ENCODE measurements at places on chromosomes 12 and 14.

- peak; percentile 69 for DNase-seq
These were observed 125.4 kb downstream of the CAND1 start for GRCh38 chr12:67394550-67394949.

GRCh38 chr14:64680013-64680713 is 24.1 kb upstream of the PLEKHG3 start:
- DNase-seq: no peak

DNA sequence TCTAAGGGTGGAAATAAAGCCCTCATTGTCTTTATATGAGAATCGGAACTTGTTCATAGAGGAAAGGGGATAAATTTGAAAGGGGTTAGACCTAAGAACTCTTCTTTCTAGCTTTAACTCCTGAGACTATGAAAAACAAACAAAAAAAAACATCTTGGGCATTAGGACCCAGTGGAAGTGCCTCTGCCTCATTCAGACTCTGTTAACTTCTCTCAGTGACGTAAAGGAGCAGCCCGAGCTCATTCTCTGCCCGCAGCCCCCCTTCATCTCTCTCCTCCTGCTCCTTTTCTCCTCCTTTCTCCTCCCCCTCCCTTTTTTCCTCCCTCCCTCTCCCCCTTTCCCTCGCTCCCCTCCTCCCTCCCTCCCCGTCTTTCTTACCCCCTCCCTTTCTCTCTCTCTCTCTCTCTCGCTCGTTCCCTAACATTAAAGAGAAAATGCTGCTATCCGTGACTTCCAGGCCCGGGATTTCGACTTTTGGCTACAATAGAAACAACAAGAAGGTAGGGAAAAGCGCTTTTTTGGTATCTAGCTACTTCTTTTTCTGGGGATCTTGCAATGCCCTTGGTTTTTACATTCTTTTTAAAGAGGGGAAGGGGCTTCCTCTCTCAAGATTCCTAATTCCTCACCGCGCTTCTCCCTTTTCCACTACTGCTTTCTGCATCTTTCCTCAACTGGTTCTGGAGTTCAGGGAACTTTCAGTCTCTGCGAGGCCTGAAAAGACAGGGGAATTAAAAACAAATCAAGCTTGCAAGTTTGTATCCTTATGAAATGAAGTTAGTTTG is at the start of gene RBMS2:
Gene RBMS2, plus strand, starts transcription at position 231 of the 782 bp plus-strand sequence. Its CDS starts 204 bp downstream, at position 435.
- DNase-seq: peak; percentile 97

- no peak for DNase-seq
These were observed 403.3 kb upstream of the ATP2B1 start for GRCh38 chr12:90111791-90112580.

DNA sequence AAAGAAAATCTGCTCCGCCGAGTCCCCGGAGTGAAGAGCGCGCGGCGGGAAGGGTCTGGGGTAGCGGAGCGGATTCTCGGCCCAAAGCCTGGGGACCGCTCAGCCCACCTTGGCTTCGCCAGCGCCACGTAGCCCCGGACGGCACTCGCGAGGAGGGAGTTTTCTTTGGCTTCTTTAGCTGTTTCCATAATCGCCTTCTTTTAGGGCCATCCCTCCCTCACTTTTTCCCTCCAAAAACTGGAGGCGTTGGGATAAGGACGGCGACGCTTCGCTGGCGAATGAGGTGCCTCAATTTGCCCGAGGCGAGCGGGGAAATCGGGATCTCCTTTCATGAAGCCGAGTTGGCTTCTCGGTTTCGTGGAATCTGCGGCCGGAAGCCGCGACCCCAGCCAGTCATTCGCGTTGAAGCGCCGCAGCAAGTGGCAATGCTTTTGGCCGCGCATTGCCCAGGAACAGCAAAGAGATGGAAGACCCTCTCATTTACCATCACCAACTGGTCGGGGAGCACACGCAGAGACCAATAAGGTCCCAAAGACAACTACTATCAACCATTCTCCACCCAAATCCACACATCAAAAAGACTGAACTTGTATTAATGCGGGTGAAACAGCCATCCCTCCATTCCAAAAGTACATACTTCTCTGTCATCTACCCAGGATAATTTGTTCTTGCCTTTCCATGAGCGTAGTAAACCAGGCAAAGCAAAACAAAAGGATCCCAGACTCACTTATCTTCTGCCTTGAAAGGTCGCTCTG is 8.4 kb upstream of the SIX1 start:
- DNase-seq: no peak

GRCh38 chr12:79689477-79690141 is 1.2 kb downstream of the PAWR start:
- DNase-seq: peak; percentile 56

DNA sequence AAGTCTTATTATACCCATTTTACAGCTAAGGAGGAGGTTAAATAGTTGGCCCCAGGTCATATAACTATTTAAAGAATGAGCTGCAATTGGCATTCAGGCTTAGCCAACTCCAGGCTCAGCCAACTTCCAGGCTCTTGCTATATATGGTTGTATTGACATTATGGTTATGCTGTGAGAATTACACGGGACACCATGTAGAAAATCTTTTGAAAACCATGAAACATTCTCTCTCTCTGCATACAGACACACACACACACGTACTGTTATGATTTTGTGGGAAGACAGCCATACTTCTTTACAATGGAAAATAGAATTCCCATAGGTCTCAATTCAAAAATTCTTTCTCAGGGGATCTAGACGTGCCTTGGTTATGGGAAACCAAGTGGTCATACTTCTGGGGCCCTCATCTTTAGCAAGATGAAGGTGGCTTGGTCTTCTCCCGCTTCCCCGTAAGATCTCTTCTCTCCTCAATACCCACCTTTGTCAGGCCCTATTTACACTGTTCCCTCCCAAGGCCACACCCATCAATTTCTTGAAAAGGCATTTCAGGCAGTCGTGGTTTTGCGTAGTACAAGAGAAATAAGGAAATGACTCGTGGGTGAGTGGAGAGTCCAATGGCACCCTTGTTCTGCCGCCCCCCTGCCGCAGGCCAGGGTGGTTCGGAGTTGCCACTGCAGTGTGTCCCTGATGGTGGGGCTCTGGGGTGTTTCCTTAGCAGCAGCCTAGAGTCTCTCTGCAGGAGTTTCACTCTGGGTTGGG is 10.0 kb upstream of the GPRC5A start:
- no peak for DNase-seq

DNA sequence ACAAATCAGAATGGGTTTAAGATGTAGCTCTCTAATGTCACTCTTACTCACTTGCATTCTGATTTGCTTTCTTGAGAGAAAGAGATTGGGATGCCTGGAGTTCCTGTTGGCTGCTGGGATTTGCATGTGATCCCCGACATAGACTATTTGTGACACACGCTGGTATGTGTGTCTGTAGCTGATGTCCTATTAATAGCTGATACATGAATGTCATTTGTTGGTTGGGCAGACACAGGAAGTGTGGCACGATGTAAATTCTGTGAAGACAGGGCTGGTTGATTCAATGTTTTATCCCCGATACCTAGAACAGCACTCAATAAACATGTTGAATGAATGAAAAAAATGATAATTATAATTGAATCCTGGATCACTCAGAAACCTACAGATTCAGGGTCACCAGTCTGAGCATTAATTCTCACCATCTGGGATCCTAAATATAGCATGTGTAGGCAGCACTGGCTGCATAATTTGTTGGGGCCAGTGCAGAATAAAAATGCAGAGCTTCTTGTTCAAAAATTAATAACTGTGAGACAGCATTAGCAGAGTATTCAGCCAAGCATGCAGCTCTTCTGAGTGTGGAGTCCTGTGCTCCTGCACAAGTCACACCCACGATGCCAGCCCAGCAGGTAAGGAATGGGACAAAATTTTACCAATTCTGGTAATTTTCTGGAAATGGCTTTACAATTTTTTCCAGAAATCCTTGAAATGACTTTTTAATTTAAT is 35.5 kb upstream of the SOCS2 start:
- DNase-seq: no peak

DNA sequence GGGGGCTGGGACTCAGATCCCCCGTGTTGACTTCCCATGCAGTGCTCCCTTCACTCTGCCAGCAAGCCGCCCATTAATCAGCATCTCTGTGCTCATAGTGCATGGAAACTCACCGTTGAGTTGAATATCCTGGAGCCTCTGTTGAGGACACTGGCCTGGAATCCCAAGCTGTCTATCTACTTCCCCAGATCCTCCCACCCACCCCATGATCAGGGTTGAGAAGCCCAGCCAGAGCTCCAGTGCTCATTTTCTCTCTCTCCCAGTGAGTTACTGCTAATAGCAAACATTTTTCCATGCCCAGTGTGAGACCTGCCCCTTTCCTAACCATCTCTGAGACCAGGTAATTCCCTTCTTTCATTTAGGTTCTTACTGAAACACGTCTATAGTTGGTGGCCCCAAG is 88.2 kb downstream of the SLC24A4 start:
- DNase-seq: no peak

- DNase-seq: no peak
These were observed 421.2 kb downstream of the SOX5 start for GRCh38 chr12:23528316-23528715.

GRCh38 chr12:114779186-114779585 is 95.2 kb upstream of the TBX3 start:
- DNase-seq: no peak

DNA sequence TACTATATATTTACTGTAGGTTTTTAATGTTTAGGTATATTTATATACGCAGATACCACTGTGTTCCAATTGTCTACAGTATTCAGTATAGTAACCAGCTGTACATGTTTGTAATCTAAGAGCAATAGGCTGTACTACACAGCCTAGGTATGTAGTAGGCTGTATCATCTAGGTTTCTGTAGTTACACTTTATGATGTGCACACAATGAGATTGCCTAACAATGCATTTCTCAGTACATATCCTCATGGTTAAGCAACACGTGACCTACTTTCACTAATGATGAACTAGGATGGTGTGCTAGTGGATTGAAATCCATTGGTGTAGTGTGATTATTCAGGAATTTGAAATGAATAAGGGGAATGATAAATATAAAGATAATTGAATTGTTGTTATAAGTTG is 77.7 kb downstream of the ETNK1 start:
- no peak for DNase-seq

GRCh38 chr12:20101046-20101445 is 267.3 kb upstream of the PDE3A start:
- DNase-seq: no peak

GRCh38 chr12:112001576-112001975 is 11.4 kb downstream of the TMEM116 start:
- no peak for DNase-seq

GRCh38 chr12:130203151-130203550 is 40.9 kb downstream of the FZD10 start:
- peak; percentile 31 for DNase-seq

DNA sequence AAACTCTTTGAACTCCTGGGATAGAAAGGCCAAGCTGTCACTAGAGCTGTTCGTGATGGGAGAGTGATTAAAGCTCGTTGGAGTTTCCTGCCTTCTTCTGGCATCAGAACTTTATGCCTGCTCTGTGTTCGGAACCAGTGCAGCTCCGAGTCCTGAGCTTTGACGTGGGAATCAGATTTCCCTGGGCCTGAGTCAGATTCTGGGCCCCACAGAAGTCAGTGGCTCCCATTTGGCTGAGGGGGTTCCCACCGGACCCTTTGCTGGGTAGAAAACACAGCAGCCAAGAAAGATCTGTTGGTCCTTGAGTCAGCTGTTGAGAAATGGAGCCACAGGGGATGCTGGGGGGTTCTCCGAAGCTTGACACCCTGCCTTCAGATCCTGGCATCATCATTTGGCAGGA is 238.0 kb downstream of the CHST11 start:
- no peak for DNase-seq

- DNase-seq: no peak
These were observed 14.6 kb downstream of the VASH1 start for GRCh38 chr14:76775695-76776427.

- no peak for DNase-seq
These were observed 146.8 kb downstream of the SLC2A13 start for GRCh38 chr12:39959031-39959430.

- DNase-seq: peak; percentile 58
These were observed 51.2 kb downstream of the SMIM41 start for GRCh38 chr12:52130711-52131110.

- DNase-seq: no peak
These were observed 15.7 kb downstream of the NFYB start for GRCh38 chr12:104122298-104122697.

DNA sequence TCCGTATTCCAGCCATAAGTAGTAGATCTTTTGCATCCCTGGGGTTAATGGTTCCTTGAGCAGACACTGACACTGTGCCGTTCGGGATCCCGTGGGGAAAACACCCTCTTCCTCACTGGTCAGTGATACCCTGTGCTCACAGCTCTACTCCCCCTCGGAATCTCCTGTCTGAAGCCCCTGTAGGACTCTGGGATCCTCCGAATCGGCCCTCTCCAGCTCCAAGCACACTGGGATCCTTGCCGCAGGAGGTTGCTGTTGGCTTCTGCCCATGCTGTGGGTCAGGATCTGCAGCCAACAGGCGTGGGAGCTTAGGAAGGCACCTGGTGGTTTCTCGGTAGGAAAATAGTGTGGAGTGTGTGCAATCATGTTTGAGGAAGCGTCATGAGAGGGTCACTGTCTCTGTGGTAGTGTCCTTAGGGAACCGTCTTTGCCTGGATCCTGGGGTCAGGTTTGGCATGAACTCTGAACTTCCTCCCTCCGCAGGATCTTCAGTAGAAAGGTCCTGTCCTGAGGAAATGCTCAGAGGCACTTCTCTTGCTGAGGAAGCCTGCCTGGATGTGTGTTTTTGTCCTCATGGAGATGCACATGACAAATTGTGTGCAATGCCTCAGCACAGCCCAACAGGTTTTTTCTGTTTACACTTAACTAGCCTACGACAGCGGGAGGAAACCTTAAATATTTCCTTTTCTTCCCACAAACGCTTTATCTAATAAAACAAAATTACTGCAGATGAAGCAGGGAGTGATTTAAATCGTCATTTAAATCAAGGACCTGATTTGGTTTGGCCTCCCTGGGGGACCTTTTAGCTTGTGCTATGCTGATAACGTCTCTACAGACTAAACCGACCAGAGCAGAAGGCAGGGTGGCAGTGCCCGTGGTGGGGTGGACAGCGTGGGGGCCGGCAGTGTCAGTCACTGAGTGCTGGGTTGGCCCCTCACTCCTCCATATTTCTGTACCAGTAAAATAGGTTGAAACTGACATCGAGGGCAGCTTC is 18.7 kb downstream of the FBXL14 start:
- DNase-seq: peak; percentile 45

DNA sequence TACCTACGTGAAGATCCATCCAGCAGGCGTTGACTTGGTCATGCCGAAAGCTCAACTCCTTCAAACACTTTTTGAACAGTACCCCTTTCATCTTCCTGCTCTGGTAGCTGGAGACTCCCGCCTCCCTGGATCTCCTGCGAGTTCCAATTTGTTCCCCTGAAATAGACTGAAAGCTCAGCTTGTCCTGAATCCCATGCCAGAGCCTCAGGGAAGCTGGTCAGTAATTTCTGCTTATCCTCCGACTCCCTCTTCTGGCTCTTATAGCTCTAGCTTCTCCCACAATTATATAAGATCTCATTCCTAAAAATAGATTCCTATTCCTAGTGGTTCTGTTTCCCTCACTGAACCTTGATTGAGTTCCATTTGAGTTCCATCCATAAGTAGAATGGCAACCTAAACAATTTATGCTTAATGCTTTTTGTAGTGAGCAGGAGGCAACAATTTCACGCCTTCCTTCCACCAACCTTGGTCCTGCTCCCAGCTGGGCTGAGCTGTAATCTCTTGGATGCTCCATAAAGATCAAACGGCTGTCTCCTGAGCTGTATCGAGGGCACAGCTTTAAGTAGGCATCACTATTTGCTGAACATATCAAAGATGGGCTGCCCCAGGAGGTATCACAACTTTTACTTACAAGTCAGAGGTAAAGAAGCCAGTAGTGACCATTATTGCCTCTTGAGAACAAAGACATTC is 8.0 kb upstream of the TMEM132C start:
- peak; percentile 63 for DNase-seq

- DNase-seq: no peak
These were observed 24.0 kb downstream of the PRDM4 start for GRCh38 chr12:107736914-107737313.

GRCh38 chr14:54730156-54730961 is 163.4 kb downstream of the SAMD4A start:
- peak; percentile 13 for DNase-seq

All from lung (tissue), 17 donors.